Activated naive CD4-positive, alpha-beta T cell treated with anti-CD3 and anti-CD28 coated beads for 36 hours (primary cell): ENCODE measurements at places on chromosomes 1 and 21. TPM values are rescaled to one million over a fixed set of nuclear protein-coding genes. Genes with fewer than 3 reads are reported as not detected.

Gene ATP1A2
- total RNA-seq: not detected

Gene GATAD2B
- 69.0 TPM for total RNA-seq

Gene OR2G6
- not detected for total RNA-seq

Gene SRSF11
- 173 TPM for total RNA-seq

Gene DDAH1
- total RNA-seq: not detected

Gene HNRNPU
- 331 TPM for total RNA-seq

Gene DSTYK
- total RNA-seq: 11.5 TPM

Gene FAM110D
- not detected for total RNA-seq

Gene TPTE
- not detected for total RNA-seq

Gene EDEM3
- 9.9 TPM for total RNA-seq

Gene DDX20
- total RNA-seq: 11.4 TPM

Gene SPRR1A
- total RNA-seq: not detected

Gene SPRR2E
- total RNA-seq: not detected

Gene ETV3L
- total RNA-seq: not detected
